Panc1 (cell line): ENCODE measurements at places on chromosomes 6 and 20.

DNA sequence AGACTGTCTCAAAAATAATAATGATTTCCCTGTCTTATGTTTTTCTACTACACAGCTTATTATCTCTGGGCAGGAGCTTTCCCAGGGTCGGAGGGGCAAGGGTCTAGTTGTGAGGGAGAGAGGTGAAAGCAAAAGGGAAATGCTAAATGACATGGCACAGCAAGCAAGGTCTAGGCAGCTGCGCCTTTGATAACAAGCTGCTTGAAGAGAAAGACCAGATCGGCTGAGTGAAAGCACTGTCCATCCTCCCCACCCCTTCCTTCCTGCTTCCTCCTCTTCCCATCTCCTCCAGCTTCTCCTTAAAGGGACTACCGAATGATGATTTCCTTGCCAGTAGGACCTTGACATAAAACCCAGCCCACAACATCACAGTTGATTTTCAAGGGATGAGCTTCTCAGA is 158.1 kb upstream of the AKAP12 start:
- no peak for DNase-seq

- DNase-seq, result no peak
Observed at GRCh38 chr6:22882581-22882980, 313.2 kb downstream of the HDGFL1 start.

DNA sequence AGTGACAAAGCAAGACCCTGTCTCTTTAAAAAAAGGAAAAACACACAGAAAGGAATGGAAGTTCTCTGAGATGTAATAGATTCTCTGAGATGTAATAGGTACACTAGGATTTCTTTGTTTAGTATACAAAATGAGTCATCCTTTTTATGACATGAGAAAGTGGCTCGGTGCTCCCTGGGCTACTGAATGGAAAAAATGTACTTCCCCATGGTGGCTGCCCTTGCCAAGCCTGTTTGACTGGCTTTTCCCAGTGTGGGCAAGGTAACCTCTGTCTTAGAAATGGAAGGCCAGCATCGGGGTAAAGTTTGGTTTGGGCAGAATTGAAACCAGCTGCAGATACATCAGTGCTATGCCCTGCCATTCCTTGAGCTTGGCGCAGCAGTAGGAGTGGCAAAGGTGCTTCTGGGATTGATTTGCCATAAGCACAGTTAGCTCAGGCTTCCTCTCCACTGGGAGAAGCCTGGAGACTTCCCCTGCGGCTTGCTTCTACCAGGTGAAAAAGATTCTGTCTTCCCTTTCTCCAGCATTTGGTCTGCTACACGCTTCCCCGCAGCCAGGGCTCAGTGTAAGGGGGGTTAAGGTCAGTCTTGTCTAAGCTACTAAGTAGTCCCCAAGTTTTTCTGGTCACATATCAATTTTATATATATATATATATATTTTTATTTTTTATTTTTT is 24.5 kb downstream of the ARFGEF2 start:
- DNase-seq, result peak; percentile 45

DNA sequence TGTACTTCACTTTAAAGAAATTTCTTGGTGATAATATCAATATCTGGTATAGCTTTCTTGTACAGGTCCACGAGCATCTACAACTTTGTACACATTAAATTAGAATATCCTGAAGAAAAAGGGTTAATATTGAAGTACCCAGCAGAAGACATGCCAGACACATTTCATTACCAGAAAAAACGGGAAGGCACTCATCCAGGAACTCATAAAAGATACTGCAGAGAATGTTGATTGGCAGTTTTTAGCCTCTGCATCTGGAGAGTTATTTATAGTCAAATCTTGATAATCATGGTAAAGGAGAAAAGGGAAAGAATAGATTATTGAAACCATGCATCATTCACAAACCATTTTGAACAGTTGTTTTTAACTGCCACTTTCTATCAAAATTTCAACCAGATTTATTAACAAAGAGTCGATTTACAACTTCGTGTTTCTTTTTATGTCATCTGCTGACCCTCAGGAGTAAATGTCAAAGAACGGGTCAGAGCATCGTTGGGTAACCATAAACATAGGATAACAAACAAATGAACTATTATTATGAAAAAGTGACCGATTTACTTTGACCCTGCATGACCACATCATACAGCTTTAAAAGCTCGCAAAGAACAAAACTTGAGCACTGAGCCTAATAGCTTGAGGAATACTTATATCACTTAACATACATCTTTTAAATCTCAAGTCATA is 229.2 kb upstream of the SGK1 start:
- DNase-seq, result no peak

DNA sequence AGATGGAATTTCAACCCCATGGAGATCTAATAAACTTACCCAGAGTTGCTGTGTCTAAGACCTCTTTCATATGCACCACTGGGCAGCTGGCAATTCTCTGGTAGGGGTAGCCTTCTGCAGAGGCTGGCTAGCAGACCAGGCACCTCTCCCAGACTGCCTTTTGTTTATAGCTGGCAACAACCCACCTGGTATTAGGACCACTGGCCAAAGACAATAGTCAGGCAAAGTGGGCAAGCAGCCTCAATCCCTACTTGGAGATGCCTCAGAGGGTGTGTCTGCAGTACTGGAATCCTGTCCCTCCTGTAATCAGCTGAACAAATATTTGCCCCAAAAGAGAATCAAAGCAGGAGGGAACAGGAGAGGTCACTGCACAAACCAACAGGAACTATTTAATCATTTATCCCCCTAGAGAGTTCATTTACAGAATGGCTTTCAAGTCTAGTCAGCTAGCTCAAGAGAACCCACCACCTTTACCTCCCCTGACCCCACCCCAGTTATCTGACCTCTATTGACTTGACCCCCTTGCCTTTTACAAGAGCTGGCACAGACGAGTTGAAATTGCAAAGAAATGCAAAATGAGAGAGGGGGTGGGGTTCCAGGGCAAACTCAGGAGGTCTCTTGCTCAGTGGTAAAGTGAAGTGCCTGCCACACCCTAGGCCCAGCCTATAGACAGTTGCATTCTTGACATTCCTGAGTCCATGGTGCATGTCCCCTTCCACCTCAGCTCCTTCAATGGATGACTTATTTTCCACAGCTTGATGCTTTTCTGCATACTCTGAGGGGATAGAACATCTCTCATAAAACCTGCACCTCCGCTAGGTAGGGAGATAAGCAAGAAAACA is 2.8 kb downstream of the BCL2L1 start:
- no peak for DNase-seq

DNA sequence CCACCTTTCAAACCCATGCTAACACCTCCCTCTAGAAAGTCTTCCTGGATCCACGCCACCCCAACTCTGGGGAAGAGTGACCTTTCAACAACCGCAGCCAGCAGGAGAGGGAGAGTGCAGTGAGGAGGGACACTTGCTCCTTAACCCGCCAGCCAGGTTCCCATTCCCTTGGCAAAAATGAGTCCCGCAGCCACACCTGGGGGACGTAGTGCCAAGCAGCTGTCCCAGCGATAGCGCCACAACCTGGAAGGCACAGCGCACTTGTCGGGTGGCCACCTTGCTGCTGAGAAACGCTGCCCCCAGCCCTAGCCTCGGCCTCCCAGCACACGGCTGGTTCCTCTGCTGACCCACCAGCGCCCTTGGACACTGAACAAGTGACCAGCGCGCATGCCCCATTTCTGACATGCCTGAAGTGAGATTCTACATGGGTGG is 119.3 kb downstream of the JPH2 start:
- no peak for DNase-seq

- DNase-seq, result no peak
Observed at GRCh38 chr6:156416391-156416790, 360.8 kb upstream of the ARID1B start.

DNA sequence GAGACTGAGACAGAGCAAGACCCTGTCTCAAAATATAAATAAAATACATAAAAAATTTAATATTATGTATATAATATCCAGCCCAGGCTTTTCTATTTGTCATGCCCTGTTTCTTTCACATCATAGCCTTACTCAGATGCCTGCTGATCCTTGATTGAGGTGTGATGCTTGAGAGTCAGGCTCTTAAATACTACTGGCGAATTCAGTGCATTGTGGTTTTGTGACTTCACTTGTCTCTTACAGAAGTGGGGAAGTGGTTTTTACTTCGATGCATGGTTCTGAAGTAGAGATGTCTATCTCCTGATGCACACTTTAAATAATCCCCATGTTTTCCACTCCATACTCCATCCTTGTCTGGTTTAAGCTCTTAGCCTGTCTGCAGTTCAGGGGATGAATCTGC is 29.1 kb downstream of the ASXL1 start:
- no peak for DNase-seq

GRCh38 chr20:60667641-60668040 is 584.4 kb upstream of the CDH4 start:
- no peak for DNase-seq

- DNase-seq, result no peak
Observed at GRCh38 chr20:18133962-18134361, 3.7 kb upstream of the KAT14 start.

DNA sequence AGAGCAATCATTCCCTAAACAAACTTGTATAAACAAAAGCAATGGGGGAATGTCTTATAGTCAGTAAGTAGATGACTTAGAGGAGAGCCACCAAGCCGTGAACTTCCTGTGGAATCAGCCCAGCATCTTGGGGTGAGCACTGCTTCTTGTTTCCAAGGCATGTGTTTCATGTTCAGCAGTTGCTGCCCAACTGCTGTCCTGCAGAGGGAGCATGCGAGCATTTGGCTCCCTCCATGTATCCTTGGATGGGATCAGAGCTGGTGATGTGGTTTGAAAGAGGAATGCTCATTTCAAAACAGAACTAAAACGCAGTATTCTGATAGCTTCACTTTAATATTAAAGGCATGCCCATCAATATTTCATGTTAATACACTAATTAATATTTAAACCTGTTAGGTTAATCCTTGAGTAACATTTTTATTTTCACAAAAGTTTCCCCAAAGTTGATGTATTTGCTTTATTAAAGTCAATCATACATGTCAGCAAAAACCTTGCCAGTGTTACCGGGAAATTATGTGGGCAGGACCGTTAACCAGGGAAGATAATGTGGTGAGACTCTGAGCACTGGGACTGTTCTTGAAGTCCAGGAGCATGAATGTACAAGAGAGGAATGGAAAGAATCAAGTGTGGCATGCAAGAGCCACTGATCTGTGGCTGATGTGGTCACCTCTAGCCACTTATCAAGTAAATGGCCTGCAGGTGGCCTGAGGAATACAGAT is 172.1 kb upstream of the GGTLC1 start:
- DNase-seq, result peak; percentile 24

DNA sequence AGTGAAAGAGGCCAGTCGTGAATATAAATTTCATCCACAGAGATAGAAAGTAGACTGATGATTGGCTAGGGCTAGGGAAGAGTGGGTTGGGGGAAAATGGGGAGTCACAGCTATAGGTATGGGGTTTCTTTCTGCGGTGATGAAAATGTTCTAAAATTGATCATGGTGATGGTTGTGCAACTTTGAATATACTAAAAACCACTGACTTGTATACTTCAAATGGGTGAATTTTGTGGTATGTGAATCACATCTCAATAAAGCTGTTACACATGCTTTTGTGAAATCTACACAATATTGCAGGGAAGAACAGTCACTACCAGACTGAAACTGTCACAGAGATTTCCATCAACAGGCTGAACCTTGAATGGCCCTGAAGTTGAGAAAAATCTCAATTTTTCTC is 61.5 kb downstream of the LYRM4 start:
- DNase-seq, result no peak

GRCh38 chr6:11206576-11206975 is 25.9 kb downstream of the NEDD9 start:
- no peak for DNase-seq

- DNase-seq, result no peak
Observed at GRCh38 chr6:13485923-13486562, 1.4 kb downstream of the GFOD1 start.

DNA sequence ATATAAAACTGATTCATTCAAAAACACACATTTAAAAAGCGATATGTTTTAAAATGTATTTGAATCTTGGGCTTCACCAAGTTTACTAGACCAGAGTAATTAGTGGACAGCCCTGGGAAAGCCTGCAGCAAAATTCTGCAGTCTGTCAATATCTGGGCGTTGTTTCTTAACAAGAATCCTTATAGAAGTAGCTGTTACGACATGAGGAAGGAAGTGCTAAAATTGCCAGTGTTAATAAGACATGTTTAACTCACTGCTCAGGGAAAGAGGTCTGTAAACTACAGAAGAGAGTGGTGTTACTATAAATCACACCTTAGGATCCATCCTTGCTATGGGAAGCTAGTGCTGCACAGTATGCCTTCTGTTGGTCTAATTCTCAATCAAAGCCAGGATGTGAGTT is 120.6 kb downstream of the TBX18 start:
- no peak for DNase-seq

DNA sequence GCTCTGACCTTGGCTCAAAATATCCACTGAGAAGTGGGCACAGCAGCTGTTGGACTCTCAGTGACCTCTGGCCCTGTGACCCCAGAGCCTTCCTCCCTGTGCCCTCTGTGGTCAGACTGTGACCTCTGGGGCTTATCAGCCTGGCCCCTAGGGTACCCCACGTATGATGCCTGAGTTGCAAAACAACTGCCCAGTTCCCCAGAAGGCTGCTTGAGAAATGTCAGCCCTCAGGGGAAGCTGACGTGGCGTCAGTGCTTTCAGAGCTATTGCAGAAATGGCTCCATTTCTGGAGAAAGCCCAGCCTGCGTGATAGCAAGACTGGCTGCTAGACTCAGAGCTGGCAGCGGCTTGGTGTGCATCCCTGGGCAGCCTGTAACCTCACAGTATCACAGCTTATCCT is 31.5 kb upstream of the TGM2 start:
- DNase-seq, result no peak

GRCh38 chr6:105902401-105903031 is 183.6 kb upstream of the PRDM1 start:
- no peak for DNase-seq

DNA sequence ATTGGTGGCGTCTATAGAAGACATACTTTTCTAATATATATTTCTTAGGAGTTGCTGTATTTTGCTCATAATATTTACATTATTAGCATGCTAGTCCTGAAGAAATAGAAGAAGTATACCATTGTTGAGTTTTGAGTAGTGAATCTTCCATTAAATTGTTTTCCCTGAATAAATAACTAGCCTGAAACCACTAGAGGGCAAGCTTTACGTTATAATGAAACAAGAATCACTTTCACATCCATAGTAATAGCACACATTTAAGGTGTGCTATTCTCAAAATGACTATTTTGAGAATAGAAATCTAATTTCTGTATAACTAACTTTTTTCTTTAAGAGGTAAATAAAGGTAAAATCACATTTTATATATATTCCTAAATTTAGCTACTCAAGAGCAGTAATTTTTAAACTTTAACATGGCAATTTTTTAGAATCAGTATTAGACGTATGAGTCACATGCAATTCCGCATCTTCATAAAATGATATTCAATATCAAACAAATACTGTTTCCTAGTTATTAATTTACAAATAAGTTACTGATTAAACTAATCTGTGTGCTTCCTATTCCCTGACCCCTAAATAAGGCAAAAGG is 213.2 kb upstream of the MANEA start:
- DNase-seq, result peak; percentile 10
